GM23338 (cell line): ENCODE measurements at places on chromosomes 3 and 15.

DNA sequence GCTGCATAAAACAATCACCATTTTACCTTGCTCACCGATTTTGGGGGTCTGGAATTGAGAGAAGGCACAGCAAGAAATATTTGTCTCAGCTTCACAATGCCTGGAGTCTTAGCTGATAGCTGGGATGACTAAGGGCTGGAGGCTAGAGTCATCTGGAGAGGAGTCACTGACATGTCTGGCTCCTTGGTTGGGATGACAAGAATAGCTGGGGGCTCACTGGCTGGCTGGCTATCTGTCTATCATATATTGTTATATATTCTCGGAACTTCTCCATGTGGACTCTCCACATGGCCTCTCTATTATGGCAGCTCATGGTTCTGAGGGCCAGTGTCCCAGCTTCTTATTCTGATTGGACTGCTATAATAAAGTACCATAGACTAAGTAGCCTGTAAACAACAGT, 20.0 kb upstream of the TRIM71 start:
- DNase-seq = no peak
- no peaks in the 10 kb centered on the region for H3K27me3 ChIP-seq
- H3K4me3 ChIP-seq = no peak overlapping the region
- peaks cover 12% of the 10 kb centered on the region for H3K4me1 ChIP-seq

GRCh38 chr15:41804916-41805666, 22.8 kb upstream of the JMJD7 start:
- no peaks in the 10 kb centered on the region for H3K27me3 ChIP-seq
- H3K27ac ChIP-seq = no peak overlapping the region
- no peak overlapping the region for H3K4me3 ChIP-seq
- H3K4me1 ChIP-seq = no peaks in the 10 kb centered on the region
- H3K36me3 ChIP-seq = no peaks in the 10 kb centered on the region

DNA sequence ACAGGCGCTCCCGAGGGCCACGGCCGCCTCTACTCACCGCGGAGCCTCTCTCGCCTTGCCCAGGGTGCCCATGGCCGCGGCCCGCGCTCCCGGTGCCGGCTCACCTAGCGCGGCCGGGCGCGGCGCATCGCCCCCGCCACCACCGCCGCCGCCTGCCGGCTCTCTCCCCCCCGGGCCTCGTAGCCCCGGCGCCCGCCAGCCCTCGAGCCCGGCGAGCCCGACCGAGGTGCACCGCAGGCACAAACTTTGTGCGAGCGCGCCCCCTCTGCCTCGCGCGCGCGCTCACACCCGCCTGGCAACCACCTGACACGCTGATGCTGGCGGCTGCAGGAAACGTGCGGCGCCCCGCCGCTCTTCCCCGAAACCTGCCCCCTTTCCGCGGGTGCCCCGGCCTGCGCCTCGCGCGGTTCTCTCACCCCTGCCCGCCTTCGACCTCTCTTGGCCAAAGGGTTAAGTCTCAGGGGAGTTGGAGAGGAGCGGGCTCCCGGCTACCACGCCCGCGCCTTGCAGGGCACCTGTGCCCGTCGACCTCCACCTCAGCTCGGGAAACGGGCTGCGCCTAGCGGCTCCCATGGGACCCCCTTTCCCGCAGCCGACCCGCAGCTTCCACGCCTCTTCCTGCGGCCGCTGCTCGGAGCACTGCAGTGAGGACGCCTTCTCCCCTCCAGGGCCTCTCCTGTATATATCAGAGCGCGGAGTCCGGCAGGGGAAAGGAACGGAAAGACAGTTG, at the start of gene RASGRP1:
RASGRP1 (minus strand) TSS at position 258 of the 730 bp plus-strand sequence; CDS start at position 72, 186 bp downstream.
- H3K4me1 ChIP-seq = no peaks in the 10 kb centered on the region
- H3K27me3 ChIP-seq = peaks cover 45% of the 10 kb centered on the region
- peak; percentile 86 for DNase-seq
- H3K36me3 ChIP-seq = no peaks in the 10 kb centered on the region
- peak within 1 kb of the TSS; percentile 72 for H3K4me3 ChIP-seq

DNA sequence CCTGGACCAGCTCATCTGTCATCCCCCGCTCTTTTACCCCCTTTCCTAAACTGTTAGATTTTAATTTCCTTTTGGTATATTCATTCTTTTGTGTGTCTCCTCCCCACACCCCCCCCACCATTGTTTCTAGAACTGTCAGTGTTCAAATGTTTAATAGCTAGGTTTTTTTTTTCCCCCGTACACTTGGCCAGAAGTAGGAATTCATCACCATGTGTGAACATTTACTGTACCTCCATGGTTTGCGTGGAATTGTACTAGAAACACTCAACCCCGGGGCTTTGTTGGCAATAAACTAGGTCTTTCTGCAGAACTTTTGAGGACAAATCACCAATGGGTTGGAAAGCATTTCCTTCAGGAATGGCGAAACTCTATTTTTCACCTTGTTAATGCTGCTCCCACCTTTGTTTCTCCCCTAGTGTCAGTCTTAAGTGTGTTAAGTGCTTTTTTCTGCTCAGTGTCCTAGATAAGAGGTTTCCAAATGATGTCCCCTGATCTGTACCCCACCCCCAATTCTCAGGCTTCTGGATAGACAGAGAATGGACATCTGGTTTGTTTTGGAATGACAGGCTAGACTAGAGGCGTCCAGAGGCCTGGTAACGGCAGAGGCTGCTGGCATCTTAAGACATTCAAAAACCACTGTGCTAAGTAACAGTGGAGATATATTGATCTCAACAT, 76.8 kb downstream of the SMAD3 start:
- no peaks in the 10 kb centered on the region for H3K36me3 ChIP-seq
- H3K4me3 ChIP-seq = no peak overlapping the region
- peaks cover 69% of the 10 kb centered on the region for H3K4me1 ChIP-seq
- H3K27ac ChIP-seq = no peak overlapping the region
- no peaks in the 10 kb centered on the region for H3K27me3 ChIP-seq

DNA sequence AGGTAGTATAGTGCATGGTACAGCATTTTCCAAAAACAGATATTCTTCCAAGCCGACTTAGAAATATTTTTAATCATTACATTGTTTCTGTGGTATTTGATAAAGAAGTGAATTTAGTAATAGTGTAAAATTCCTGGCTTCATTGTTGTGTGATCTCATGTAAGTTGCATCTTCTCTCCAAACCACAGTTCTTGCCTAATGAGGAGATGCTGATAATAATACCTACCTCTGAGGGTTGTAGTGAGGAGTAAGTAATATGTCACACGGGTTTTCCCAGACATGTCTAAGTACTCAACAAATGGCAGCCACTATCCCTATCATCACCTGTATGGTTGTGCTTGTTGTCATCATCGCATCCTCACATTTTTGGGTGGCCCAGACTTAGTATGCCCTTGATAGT, 167.3 kb downstream of the SLCO3A1 start:
- no peaks in the 10 kb centered on the region; the same call in 1 of the 2 replicates for H3K4me1 ChIP-seq
- H3K27me3 ChIP-seq = no peaks in the 10 kb centered on the region
